GM23338 (cell line): ENCODE measurements at places on chromosomes 4 and X.

DNA sequence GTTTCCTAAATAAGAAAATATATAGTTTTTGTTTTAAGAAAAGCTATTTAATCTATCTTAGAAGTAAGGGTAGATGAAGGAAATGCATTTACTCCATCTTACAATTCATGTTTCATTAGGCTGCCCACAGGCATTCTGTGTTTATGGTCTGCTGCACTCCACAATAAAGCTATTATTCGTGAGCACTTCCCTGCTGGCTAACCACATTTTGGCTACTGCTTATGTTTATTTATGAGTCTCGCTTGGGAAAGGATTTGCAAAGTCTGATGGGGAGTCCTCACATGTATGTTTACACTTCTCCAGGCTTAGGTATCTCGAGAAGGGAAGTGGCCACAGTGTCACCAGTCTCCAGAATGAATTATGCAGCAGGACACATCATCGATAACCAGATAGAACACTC lies 260.8 kb upstream of the VCX start:
- no peak for DNase-seq

DNA sequence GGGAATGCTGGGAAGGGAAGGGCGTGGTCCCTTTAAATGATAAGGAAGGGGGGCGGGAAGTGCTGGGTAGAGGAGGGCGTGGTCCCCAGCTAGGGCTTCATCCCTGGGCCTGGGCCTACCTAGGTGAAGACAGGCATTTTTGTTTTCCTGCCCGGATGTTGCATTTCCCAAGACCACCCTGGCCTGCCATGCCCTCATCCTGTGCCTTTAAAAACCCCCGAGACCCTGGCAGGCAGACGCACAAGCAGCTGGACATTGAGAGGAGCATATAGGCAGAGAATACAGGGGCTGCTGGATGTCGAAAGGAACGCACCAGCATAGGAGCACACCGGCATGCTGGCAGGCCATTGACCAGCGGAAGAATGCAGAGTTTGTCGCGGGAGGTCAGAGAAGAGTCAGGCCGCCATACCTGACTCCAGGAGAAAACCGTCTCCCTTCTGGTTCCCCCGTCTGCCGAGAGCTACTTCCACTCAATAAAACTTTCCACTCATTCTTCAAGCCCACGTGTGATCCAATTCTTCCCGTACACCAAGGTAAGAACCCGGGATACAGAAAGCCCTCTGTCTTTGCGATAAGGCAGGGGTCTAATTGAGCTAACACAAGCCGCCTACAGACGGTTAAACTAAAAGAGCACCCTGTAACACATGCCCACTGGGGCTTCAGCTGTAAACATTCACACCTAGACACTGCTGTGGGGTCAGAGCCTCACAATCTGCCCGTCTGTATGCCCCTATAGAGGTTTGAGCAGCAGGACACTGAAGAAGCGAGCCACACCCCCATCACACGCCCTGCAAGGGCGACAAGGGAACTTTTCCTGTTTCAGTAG lies 2.9 kb upstream of the AGA start:
- DNase-seq: peak; percentile 64

GRCh38 chrX:1181170-1181569 lies 31.3 kb downstream of the CRLF2 start:
- DNase-seq: no peak

- DNase-seq: no peak
Measured at GRCh38 chr4:93878566-93878965, 50.0 kb downstream of the ATOH1 start.

DNA sequence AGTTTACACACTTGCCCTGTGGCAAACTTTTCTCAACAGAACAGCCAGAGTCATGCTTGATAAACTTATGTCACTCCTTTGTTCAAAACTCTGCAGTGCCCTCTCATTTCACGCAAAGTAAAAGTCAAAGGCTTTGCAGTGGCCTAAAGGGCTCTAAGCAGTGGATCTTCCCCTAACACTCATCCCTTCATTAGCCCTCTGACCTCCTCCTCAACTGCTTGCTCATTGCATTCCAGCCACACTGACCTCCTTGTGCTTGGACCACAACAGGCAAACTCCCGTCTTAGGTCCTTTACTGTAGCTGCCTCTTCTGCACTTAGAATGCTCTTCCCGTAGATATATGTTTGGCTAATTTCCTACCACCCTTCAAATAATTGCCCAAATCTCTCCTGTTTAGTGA lies 5.6 kb downstream of the PRDM5 start:
- peak; percentile 12 for DNase-seq
